ENCODE measurements at places on chromosomes 11 and 22.

- DNase-seq: no peak
Measured at GRCh38 chr22:31923747-31924146, 20.6 kb upstream of the YWHAH start.

DNA sequence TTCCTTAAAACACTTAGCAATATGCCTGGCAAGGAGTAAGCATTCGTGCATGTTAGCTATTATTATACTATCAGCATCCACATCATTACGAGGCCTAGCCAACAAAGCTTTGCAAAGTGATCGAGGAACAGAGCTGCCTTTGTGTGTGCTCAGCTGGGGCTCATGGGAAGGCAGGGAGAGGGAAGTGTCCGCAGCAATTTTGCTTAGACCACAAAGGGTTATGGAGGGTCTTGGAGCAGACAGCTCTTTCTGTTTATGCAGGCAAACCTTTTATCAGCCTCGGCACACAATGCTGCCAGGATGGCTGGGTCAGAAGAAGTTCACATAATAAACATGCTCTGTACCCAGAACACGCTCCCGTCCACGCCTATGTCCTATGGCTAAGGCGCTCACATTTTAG is 10.9 kb upstream of the DKK3 start:
- no peak for DNase-seq

- no peak for DNase-seq
Measured at GRCh38 chr22:20762233-20762796, 11.6 kb upstream of the SERPIND1 start.

- no peak for DNase-seq
Measured at GRCh38 chr11:120652705-120653335, 141.3 kb downstream of the GRIK4 start.

- no peak for DNase-seq
Measured at GRCh38 chr11:100576718-100577021, 110.4 kb upstream of the ARHGAP42 start.

GRCh38 chr11:57320719-57321387 is 3.9 kb downstream of the TNKS1BP1 start:
- no peak for DNase-seq

GRCh38 chr11:119445379-119445778 is 22.4 kb upstream of the THY1 start:
- DNase-seq: no peak

GRCh38 chr11:119432484-119433357 is 9.7 kb upstream of the THY1 start:
- DNase-seq: no peak

DNA sequence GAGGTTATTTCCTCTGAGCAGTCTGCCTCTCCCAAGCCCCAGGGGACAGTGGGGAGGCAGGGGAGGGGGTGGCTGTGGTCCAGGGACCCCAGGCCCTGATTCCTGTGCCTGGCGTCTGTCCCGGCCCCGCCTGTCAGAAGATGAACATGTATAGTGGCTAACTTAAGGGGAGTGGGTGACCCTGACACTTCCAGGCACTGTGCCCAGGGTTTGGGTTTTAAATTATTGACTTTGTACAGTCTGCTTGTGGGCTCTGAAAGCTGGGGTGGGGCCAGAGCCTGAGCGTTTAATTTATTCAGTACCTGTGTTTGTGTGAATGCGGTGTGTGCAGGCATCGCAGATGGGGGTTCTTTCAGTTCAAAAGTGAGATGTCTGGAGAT is 3.1 kb downstream of the PIM3 start:
- DNase-seq: no peak

DNA sequence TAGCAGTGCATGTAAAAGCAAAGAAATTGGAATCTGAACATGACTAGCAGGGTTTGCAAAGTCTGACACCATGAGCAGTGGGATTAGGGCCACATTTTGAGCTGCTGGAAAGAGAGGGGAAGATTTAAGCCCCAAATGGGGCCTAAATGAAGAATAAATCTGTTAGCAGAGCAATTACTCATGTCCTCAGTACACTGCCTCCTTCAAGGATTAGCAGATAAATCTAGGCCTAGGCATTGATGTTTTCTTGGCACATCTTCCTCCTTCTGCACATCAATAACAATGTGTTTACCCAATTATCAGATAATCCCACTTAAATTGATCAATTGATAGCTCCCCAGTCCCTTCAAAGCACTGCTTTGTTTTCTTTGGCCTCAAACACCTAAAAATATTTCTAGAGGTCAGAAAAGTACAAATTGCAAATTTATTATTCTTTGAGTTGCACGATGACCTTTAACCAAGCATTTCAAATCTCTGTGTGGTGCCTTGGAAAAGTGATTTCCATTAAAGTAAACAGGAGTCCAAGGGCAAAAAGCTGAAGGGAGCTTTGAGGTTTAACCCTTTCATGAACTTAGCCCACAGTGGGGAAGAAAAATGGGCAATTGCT is 514.7 kb upstream of the CHORDC1 start:
- DNase-seq: no peak

DNA sequence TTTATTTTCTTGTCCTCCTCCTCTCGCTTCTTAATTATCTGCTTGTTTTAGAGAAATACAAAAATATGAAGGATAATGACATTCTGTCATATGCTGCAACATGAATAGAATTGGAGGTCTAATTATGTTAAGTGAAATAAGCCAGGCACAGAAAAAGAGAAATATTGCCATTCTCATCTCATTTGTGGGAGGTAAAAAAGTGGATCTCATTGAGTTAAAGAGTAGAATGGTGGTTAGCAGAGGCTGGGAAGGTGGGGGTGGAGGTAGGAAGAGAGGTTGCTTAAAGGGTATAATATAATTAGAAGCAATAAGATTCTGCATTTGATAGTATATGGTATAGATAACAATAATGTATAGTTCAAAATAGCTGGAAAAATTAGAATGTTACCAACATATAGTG is 231.3 kb downstream of the JRKL start:
- no peak for DNase-seq

GRCh38 chr11:106424111-106424510 is 346.6 kb downstream of the AASDHPPT start:
- no peak for DNase-seq

- no peak for DNase-seq
Measured at GRCh38 chr22:22403771-22404170, 104.8 kb downstream of the ZNF280B start.

DNA sequence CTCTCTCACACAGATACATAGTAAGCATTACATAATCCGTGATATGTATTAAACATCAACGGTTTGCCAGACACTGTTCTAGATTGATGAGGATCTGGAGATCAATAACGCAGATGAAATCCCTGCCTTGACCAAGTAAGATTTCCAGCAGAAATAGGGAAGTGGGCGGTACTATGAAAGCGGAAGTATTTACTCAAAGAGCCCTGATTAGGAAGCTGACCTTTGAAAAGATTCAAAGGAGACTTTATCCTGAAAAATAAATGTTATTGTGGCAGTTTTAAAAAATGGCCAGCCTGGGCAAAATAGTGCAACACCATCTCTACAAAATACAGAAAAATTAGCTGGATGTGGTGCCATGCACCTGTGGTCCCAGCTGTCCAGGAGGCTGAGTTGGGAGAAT is 26.8 kb downstream of the GAB2 start:
- DNase-seq: no peak

DNA sequence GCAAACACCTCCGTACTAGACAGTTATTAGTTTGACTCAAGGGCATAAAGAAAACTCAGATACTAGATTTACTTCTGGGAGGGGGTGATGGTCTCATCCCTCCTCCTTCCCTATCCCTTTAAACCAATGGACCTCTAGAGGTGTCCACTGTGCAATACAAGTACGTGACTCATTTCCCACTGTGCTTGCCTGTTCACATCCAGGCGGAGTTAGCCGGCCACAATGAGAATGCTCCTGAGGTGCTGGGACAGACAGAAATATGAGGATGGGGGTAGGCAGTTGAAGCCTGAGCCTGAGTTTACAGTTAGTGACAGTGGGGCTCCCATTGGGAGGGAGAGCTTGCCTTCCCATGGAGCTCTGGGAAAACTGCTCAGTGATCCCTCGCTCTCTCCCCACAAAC is 8.4 kb upstream of the PMM1 start:
- no peak for DNase-seq

DNA sequence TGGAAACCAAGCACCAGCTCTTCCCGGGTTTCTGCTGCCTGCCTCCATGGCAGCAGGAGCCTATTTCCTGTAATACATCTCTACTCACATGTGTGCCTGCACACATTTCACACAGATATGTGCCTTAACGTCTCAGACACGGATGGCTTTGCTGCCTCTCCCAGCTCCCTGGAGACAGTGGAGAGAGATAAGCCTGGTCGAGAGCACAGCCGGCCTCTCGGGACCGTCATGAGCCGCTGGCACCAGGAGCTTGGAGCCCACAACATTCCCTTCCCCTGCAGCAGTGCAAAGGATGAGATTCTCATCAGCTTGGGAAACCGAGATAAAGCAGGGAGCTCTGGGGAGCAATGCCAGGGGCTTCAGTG is 587.7 kb downstream of the BRD1 start:
- no peak for DNase-seq

- no peak for DNase-seq
Measured at GRCh38 chr22:43238526-43239006, 51.6 kb upstream of the TTLL12 start.

DNA sequence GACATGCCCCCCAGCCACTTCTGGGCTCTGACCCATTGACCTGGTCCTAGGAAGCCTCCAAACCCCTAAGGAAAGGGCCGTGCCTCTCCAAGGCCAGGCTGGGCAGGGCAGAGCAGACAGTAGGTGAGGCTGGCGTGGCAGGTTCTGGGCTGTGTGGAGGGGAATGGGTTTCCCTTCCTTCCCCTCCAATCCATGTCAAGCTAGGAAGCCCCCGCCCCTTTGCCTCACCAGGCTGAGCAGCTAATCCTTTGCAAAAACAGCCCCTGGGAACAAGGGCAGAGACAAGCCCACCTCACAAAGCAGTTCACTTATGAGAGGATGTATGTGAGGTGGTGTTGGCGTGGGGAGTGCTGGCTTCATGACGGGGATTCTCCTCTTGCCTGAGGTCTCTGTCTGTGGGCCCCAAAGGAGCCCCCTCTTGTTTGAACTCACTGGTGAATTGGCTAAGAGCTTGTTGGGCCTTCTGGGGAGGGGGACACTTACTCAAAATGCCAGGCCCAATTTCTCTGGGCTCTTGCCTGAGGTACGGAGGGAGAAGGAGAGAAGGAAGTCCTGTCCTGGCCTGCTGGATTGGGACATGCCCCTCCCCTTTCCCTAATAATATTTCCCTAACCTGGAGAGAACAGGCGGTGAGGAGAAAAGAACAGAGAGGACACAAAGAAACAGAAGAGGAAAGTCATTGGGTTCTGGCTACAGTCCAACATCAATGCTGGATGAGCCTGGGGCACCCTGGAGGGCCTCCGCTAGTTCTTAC is 1.6 kb upstream of the TRIM29 start:
- DNase-seq: no peak

GRCh38 chr11:56841210-56841810 is 92.8 kb upstream of the OR9G4 start:
- no peak for DNase-seq

DNA sequence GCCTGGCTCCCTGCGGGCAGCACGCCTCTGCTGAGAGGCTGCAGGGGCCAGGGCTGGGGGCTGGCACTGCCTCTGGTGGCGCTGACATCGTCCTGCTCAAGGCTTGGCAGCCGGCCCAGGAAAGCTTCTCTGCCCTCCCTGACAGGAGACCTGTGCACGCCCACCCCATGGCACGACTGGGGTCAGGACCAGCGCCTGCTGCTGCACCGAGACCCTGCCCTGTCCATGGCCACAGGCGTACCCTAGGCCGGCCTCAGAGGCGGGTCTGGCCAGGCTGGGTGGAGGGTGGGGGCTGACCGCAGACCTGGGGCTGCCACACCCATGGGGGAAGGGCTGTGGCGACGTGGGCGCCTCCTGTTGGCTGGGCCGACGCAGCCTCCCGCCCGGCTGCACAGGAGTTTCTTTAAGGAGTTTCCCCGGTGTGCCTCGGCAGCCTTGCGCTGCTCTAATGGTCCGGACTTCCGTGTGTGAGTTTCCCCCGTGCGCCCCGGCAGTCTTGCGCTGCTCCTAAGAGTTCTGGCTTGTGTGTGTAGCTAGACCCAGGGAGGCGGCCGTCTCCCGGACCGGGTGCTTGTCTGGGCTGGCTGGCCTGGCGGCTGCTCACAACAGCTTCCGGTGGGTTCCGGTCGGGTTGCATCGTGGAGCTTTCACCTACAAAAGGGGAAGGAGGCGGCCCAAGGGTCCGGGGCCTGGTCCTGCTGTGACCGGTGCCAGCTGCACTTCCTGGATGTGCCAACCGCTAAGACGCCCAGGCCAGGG is 4.6 kb downstream of the TRABD start:
- peak; percentile 60 for DNase-seq

GRCh38 chr22:47375621-47376321 is 613.3 kb downstream of the TBC1D22A start:
- DNase-seq: no peak

- DNase-seq: no peak
Measured at GRCh38 chr11:73059915-73060314, 82.2 kb downstream of the FCHSD2 start.

- no peak for DNase-seq
Measured at GRCh38 chr11:47005441-47005840, 68.9 kb downstream of the CSTPP1 start.

DNA sequence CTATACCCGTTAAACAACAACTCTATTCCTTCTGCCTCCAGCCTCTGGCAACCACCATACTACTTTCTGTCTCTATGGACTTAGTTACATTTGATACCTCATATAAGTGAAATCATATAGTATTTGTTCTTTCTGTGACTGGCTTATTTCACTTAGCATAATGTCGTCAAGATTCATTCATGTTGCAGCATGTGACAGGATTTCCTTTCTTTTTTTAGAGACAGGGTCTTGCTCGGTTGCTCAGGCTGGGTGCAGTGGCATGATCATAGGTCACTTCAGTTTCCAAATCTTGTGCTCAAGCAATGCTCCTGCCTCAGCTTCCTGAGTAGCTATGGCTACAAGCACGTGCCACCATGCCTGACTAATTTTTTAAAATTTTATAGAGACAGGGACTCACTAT is 29.4 kb upstream of the SORL1 start:
- no peak for DNase-seq

DNA sequence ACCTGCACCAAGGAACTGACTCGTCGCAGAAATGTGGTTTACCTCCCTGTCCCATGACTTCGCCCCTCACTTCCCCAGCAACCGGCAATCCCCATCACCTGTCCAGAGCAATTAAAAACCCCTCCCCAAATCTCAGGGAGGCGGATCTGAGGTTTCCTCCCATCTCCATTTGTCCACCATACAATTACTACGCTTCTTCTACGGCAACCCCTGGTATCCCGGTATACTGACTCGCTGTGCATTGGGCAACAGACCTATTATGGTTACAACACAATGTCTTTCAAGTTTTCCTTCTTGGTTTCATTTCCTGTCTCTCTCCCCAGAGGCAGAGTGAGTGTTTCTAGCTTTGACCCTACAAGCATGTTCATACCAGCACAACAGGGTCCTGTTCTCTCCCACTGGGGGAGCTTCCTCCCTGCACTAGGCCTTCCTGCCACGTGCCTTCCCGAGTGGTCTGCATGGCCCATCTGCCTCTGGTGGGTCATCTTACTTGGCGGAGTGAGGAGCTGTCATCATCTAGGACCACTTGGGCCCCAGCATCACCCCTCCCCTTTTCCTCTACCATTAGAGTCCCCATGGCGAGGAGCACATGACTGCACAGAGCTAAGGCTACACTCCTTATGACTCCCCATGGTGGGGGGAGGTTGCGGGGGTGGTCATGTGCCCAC is 30.3 kb upstream of the NAP1L4 start:
- no peak for DNase-seq

GRCh38 chr11:9735236-9735635 is 71.4 kb downstream of the SWAP70 start:
- DNase-seq: no peak
